Large intestine (tissue), 12 donors: ENCODE measurements at places on chromosomes 3 and 15.

DNA sequence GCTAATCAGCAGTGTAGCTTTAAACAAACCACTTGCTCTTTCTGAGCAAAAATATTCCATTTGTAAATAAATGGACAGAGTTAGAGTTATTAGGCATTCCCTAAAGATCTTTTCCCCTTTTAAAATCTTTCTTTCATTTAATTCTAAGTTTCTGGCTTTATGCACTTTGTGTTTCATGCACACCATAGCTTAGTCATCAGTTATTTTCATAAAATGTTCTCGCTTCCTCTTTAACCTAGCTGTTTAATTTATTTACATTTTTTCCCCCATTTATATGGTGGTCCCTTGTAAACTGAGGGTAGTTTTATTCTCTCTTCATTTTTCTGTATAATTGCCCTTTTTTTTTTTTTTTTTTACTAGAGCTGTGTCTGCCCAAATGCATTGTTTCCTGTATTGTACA, 315.0 kb upstream of the LRRFIP2 start:
- no peak overlapping the region for H3K4me3 ChIP-seq
- DNase-seq: no peak
- no peaks in the 10 kb centered on the region for H3K4me1 ChIP-seq
- H3K27ac ChIP-seq: no peak overlapping the region

DNA sequence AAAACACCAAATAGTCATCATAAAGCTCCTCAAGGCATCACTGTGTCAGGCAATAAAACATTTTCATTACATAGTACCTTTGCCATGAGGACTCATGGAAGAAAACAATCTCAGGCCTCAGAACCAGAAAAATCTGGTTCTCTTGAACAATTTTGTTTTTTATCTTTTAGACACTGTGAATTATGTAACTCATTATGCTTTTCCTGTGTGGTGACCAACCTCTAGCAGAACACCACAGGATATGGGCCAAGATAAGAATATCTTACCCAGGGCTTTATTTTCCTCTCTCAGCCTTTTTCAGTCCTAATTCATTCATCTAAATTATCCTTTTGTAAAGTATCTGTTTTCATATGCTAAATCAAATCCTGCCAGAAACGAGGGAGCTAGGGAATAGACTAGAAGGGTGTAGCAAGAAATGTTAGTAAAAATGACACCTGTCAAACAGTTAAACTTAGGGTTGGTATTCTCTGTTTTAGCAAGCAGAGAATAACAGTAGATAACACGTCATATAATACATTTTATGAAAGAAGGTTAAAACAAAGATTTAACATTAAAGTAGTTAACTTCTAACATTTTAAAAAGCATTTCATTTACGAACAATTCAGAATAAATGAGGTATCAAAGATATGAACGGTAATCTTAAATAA, 111.1 kb downstream of the FBXL22 start:
- no peak for DNase-seq
- no peak overlapping the region for H3K27ac ChIP-seq
- H3K27me3 ChIP-seq: no peaks in the 10 kb centered on the region
- peaks cover 4% of the 10 kb centered on the region for H3K4me1 ChIP-seq

DNA sequence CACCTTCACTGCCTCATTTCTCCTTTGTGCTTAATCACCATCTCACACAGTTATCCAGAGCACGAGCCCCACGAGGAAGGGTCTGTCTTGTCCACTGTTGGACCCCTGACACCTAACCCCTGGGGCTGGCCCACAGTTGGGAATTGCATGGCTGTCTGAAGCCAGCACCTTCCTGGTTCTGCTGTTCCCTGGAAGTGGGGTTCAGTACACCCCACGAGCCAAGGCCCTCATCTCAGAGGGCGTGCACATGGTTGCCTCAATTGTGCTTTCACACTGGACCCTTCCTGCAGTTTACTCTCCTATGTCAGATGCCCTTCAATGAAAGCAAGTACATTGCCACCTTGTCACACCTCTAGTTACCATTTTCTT, 30.7 kb downstream of the BTD start:
- H3K27me3 ChIP-seq: no peaks in the 10 kb centered on the region
- peaks cover 4% of the 10 kb centered on the region for H3K4me1 ChIP-seq
- peaks cover 5% of the 10 kb centered on the region for H3K36me3 ChIP-seq
- no peak overlapping the region for H3K27ac ChIP-seq
- H3K4me3 ChIP-seq: no peak overlapping the region

- H3K4me3 ChIP-seq: no peak overlapping the region
- H3K27me3 ChIP-seq: no peaks in the 10 kb centered on the region
- no peak overlapping the region for H3K27ac ChIP-seq
- no peaks in the 10 kb centered on the region for H3K4me1 ChIP-seq
- DNase-seq: no peak
Measured at GRCh38 chr15:57122080-57122840, 203.8 kb downstream of the TCF12 start.

DNA sequence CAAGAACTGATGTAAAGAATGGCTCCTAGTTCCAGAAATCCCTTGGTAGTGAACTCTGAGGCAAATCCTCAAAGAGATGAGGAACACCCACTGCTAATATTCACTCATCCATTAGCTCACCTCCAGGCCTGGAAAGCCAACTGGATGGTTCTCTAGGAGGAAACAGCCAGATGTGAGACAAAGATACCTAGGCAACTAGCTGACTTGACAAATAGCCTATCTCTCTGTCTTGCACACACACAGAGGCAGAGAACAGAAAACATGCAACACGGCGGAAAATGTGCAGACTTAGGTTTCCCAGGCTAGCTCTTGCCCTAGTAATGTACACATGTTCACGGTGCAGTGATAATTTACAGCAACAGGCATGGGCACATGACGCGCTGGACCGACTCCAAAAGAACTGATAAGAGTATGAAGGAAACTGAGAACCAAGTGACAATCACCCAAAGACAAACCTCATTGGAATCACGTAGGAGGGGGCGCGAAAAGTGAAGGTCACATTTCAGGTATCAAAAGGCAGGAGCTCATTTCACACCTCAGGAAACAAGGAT, 318.1 kb downstream of the FOXP1 start:
- H3K27me3 ChIP-seq: no peaks in the 10 kb centered on the region
- no peaks in the 10 kb centered on the region for H3K36me3 ChIP-seq
- H3K4me3 ChIP-seq: no peak overlapping the region
- DNase-seq: peak; percentile 43
- peaks cover 36% of the 10 kb centered on the region for H3K4me1 ChIP-seq

DNA sequence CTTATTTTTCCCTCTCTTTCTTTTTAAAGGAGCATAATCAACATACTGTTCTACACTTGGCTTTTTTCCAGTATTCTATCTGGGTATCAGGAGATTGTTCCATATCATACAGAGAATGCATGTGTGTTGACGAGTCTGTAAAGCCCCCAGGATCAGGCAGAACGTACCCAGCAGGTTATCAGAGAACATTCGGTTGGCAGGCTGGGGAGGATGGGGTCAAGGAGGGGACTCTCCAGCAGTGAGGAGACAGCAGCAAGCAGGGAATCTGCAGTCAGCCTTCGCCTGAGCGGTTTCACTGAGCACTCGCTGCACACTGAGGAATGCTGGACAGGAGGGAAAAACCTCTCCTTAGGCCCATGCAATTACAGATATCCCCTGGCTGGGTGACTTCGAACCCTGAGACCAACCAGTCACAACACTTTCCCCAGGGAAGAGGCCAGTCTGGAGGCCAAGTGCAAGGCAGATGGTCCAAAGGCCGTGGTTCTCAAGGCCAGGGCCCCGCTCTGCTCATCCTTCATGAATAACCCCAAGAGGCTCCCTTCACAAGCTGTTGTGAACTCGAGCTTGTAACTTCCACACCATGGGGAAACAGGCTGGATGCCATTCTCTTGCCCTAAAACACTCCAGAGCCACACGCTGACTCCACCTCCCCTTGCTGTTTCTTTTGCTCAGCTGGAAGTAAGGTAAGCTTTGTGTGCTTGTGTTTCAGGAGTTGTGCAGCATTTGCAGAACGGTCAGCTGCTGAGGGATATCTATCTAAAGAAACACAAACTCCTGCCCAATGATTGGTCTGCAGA, 60.1 kb downstream of the PXYLP1 start:
- H3K4me3 ChIP-seq: no peak overlapping the region
- peaks cover 16% of the 10 kb centered on the region for H3K36me3 ChIP-seq
- H3K27ac ChIP-seq: peak overlapping the region; percentile 11

- H3K4me3 ChIP-seq: no peak overlapping the region
- no peaks in the 10 kb centered on the region for H3K27me3 ChIP-seq
- no peaks in the 10 kb centered on the region for H3K36me3 ChIP-seq
- H3K4me1 ChIP-seq: peaks cover 3% of the 10 kb centered on the region
- H3K27ac ChIP-seq: no peak overlapping the region
Measured at GRCh38 chr3:156862338-156862737, 36.2 kb downstream of the LEKR1 start.

- H3K27me3 ChIP-seq: no peaks in the 10 kb centered on the region
- no peaks in the 10 kb centered on the region for H3K36me3 ChIP-seq
- H3K4me3 ChIP-seq: no peak overlapping the region
- no peak for DNase-seq
- H3K27ac ChIP-seq: no peak overlapping the region
Measured at GRCh38 chr3:84601303-84601702, 357.5 kb upstream of the CADM2 start.

DNA sequence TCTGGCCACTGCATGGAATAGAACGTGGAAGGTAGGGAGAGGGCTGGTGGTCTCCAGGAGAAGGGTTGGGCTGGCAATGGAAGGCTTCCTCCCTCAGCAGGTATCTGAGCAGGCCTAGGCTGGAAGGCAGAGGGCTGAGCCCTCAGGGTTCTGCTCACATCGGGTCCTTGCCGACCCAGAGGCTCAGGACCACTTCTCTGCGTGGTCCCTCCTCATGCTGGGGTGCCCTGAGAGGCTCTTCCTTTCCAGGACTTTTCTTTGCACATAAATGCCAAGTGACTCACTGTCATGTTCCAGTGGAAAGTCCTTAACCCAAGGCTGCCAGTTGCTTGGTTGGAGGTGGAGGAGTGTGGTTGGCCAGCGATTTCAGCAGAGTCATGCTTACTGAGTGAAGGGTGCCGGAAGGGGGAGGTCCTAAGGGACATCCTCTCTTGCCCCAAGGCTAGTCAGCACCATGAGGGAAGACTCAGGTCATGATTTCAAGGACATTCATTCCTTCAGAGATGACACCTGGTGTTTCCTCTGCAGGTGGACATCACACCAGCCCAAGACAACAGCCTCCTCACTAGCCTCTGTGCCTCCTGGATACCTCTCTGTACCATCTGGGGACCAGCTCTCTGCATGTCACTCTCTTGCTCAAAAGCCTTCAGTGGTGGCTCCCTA, 8.2 kb downstream of the SLC6A6 start:
- peaks cover 7% of the 10 kb centered on the region for H3K4me1 ChIP-seq
- no peaks in the 10 kb centered on the region for H3K27me3 ChIP-seq
- H3K4me3 ChIP-seq: no peak overlapping the region
- no peak for DNase-seq

- no peaks in the 10 kb centered on the region for H3K27me3 ChIP-seq
- H3K4me3 ChIP-seq: no peak overlapping the region
- no peak overlapping the region for H3K27ac ChIP-seq
- H3K4me1 ChIP-seq: no peaks in the 10 kb centered on the region
Measured at GRCh38 chr3:1082108-1082507, 10.7 kb upstream of the CNTN6 start.

- H3K27me3 ChIP-seq: no peaks in the 10 kb centered on the region
- no peaks in the 10 kb centered on the region for H3K36me3 ChIP-seq
- no peak overlapping the region for H3K4me3 ChIP-seq
Measured at GRCh38 chr3:74360406-74360805, 254.1 kb downstream of the CNTN3 start.

- DNase-seq: no peak
- no peaks in the 10 kb centered on the region for H3K36me3 ChIP-seq
- H3K4me1 ChIP-seq: no peaks in the 10 kb centered on the region
- H3K4me3 ChIP-seq: no peak overlapping the region
Measured at GRCh38 chr3:66838704-66839103, 159.4 kb upstream of the KBTBD8 start.

DNA sequence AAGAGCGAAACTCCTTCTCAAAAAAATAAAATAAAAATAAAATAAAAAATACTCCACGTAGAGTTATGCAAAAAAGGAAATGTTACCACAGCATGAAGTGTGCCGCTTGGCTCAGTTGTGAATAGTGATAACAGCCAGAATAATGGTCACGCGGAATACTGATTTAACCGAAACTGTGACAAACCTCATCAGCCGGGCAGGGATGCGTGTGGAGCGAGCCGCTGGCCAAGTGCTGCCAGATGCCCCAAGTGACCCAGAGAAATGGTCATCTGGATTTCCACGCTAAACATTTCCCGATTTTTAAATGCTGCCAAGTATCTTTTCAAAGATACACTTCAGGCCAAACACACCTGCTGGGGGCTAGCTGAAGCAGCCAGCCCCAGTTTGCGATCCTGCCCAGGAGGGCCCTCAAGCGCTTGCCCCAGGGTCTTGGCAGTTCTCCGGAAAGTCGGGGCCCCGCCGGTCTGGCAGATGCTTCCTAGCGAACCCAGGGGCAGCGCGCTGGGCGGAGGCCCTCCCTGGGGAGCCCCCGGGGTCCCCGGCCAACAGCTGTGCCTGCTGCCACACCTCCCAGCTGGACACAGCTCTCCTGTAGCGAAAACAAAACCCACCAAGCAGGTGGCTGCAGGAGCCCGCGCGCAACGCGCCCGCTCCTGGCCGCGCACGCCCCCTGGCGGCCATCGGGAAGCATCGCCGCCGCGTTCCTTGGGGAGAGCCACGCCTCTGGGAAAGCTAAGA, 35.1 kb downstream of the CMTM6 start:
- H3K4me3 ChIP-seq: peak overlapping the region; percentile 35
- H3K27ac ChIP-seq: no peak overlapping the region
- H3K36me3 ChIP-seq: peaks cover 17% of the 10 kb centered on the region
- H3K4me1 ChIP-seq: no peaks in the 10 kb centered on the region

GRCh38 chr3:28018925-28019718, 222.3 kb upstream of the CMC1 start:
- no peaks in the 10 kb centered on the region for H3K36me3 ChIP-seq
- DNase-seq: no peak
- H3K4me1 ChIP-seq: no peaks in the 10 kb centered on the region
- H3K27ac ChIP-seq: no peak overlapping the region
- H3K4me3 ChIP-seq: no peak overlapping the region
- peaks cover 5% of the 10 kb centered on the region for H3K27me3 ChIP-seq

GRCh38 chr15:28037969-28038590, 61.0 kb downstream of the OCA2 start:
- no peaks in the 10 kb centered on the region for H3K27me3 ChIP-seq
- peak overlapping the region; percentile 86 for H3K27ac ChIP-seq
- DNase-seq: peak; percentile 88

GRCh38 chr3:131110087-131110486, 83.4 kb downstream of the NEK11 start:
- H3K27ac ChIP-seq: no peak overlapping the region
- H3K27me3 ChIP-seq: no peaks in the 10 kb centered on the region
- H3K4me3 ChIP-seq: no peak overlapping the region
- DNase-seq: no peak
- H3K36me3 ChIP-seq: no peaks in the 10 kb centered on the region

DNA sequence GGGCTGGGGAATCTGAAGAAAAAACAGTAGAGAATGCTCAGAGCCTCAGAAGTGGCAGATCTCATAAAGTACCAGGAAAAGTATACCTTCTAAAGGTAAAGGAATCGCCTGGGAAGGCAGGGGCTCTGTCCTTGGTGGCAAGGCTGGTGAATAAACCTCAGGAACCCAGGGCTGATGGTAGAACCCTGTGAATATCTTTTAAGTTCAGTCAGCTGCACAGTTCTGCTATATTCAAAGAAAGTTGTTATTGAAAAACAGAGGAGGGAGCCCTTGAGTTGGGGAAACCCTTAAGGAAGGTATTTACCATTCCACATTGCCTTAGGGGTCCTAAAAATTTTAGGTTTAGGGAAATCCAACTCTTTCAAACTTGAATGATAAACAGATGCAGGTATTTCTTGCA, 31.2 kb downstream of the ZPLD1 start:
- DNase-seq: no peak
- H3K4me1 ChIP-seq: no peaks in the 10 kb centered on the region
- H3K27ac ChIP-seq: no peak overlapping the region
- H3K36me3 ChIP-seq: no peaks in the 10 kb centered on the region
- H3K4me3 ChIP-seq: no peak overlapping the region
